AG09319 (cell line): ENCODE measurements at places on chromosomes 6 and 20.
A peak's percentile ranks its signal among the peaks of the same experiment; 100 is the strongest.

GRCh38 chr20:34083137-34083536 is 28.9 kb downstream of the EIF2S2 start:
- peak; percentile 87 for DNase-seq

DNA sequence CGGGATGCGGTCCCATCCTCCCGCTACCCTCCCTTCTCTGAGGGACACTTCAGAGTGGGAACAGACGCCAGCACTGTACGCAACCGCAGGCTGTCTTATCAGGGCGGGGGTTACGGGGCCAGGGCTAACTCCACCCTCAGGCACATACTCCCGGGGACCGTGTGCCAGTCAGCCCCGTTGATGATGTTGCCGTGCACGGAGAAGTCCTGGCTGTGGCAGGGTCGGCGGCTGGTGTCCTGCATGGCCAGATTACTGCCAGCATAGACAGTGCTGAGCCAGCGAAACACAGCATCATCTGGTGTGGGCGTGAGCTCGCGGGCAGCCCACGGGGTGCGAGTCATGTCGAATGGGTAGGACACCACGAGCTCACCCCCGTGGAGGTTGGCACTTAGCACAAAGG is 5.0 kb downstream of the CPXM1 start:
- DNase-seq: no peak

DNA sequence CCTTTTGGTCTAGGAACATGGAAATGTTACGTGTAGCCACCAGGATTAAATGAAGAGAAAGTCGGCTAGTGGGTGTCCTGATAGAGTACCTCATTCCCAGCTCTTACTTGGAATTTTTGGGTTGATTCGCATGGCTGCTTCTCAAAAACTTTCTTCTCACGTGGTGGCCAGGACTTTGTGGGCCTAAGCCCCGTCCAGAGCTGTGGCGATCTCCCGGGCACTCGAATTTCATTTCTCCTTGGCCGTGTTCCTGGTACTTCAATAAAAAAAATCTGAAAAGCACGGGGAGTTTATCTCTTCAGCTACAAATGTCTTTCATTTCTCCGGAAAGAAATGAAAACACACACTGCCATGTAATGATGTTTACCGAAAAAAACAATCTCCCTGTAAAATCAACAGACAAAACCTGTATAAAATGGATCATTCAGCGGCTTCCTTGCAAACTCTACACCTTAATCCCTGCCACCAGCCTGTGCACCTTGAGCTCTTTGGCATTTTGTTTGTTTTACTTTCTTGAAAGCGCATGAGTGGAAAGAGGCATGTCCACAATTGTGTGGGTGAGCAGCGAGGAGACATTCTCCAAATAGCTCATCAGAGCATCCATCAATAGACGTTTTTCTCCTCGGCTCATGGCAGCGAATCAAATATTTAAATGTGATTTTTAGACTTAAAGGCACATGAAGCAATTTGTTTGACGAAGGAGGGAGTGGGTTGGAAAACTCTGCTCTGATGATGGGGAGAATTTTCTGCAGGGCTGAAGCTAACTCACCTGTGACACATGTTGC is 173.1 kb downstream of the TFAP2C start:
- DNase-seq: no peak

DNA sequence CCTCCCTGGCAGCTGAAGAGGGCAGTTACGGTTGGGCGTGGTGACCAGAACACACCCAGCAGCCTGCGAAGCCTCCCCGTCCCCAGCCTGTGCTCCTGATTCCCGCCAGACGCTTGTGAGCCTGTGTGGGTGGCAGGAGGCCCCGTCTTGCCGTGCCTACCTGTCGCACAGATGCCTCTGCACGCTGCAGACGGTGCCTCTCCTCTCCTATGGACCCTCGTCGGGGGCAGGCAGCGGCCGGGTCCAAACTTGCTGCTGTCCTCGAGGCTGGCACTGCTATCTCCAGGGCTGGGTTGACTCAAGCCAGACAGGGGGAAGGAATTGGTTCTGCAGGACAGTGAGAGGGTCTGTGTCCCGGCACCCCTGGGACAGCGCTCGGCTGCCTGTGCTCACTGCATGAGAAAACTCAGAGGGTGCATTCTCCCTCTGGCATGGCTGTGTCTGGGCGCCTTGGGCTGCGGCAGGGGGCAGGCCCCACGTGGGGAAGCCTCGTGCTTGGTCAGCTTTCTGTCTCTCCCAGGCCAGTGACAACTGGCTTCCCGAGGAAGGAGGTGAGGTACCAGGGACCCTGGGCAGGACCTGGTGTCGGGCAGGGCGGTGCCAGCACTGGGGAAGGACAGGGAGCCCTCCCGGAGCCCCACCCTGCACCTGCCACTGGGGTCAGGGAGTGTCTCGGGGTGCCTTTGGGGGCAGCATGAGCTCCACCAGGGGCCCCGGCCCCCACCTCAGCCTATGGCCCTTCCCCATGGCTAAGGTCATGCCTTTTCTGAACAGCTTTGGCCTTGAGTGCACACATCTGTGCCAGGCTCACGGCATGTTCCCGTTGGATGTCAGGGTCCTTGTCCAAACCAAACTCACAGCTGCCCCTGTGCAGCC is 127.5 kb downstream of the TAF4 start:
- DNase-seq: no peak

GRCh38 chr6:140988780-140989179 is 1143.9 kb upstream of the GJE1 start:
- DNase-seq: no peak
